NB4 (cell line): ENCODE measurements at places on chromosomes 2 and 18.
A peak's percentile ranks its signal among the peaks of the same experiment; 100 is the strongest.

DNA sequence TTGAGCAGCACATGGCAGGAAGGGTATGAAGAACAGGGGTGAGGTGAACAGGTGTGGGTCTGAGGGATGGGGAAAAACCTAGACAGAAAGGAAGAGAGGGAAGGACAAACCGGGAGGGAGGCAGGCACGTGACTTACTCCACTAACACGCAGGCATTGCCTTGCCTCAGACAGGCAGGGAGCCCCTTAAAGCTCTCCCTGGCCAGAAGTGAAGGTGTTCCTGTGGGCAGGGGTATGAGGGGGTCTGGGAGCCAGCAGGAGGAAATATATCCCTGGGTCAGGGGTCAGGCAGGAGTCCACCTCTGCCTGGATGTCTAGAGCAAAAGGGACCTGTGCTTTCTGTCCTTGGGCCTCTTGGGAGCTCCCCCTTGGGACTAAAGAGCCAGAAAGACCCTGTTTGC lies 135.3 kb upstream of the EPAS1 start:
- no peak for DNase-seq

DNA sequence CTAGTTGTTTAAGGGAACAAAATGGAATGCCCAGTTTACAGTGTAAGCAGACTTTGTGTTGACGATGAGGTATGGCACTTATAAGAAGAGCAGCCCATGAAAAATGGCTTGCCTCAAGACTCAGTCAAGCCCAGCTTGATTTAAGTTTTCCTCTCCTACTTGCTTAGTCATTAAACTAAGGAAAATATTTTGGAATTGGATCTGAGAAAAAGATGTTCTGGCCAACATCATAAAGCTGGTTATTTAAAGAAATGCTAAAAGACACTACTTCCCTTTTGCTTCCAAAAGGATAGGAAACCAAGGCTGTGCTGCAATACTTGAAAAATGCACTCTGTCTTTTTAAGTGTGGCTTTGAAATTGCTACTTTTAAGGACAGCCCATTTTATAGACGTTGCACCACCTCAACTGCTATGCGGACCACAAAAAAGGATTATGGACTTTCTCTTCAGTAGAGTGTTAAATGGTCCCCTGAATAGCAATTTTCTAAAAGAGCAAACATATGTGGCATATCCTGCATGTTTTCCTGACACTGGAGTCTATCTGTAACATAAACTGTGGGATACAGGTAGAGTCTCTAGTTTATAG lies 32.1 kb downstream of the CCDC141 start:
- peak; percentile 14 for DNase-seq

- no peak for DNase-seq
Measured at GRCh38 chr2:142575561-142575960, 301.9 kb upstream of the KYNU start.

DNA sequence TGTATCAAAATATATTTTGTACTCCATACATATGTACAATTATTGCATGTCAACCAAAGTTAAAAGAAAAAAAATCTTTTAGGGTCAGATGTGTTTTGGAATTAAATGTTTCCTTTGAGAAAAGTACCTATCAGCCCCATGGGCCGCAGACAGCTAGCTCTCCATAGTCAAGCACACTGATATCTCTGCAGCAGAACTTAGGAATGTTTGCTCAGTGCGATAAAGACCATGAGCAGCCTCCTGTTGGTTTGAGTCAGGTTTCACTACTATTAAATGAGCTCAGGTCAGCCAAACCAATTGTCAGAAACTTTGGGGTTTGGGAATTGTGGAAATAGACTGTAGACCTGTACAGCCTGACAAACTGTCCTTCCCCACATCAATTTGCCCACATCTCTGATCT lies 33.7 kb downstream of the LCT start:
- DNase-seq: no peak

DNA sequence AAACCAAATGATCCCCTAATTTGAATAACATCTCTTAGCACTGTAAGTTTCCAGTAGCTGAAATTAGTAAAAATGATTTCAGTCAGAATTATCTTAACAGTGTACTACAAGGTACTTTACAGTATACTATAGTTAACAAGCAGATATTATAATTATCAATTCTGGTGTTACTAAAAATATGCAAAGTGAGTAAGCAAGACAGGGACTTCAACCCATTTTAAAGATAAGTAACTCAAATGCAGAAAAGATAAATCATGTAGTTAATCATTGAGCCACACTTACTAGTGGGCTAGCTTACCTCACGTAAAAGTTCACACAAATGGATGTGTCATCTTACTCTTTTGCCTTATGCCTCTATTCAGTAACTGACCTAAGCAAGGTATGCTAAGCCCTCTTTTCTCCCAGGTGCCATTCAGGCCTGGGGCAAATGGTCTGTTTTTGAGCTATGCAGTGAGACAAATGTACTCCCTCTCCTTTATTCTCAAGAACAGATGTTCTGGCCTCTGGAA lies 101.0 kb downstream of the NBAS start:
- DNase-seq: no peak

DNA sequence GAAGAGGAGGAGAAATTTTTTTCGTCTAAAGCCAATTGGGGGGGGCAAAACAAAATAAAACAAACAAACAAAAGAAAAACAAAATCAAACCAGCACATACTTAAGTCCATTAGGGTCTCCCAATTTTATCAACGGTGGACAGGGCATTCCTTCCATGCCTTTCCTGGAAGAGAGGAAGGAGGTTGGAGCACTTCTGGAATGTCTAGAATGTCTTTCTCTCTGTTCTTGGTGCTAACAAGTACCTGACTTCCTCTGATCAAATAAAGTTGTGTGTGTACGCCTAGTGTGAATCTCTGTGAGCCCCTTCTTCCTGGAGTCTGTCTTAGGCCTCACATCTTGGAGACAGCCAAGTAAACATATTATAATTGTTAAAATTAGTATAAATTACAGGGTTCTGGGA lies 399.0 kb upstream of the LRRTM1 start:
- DNase-seq: no peak

GRCh38 chr2:71460595-71461303 lies 7.4 kb downstream of the DYSF start:
- peak; percentile 28 for DNase-seq

- DNase-seq: no peak
Measured at GRCh38 chr2:99275882-99276281, 20.4 kb upstream of the LYG2 start.

DNA sequence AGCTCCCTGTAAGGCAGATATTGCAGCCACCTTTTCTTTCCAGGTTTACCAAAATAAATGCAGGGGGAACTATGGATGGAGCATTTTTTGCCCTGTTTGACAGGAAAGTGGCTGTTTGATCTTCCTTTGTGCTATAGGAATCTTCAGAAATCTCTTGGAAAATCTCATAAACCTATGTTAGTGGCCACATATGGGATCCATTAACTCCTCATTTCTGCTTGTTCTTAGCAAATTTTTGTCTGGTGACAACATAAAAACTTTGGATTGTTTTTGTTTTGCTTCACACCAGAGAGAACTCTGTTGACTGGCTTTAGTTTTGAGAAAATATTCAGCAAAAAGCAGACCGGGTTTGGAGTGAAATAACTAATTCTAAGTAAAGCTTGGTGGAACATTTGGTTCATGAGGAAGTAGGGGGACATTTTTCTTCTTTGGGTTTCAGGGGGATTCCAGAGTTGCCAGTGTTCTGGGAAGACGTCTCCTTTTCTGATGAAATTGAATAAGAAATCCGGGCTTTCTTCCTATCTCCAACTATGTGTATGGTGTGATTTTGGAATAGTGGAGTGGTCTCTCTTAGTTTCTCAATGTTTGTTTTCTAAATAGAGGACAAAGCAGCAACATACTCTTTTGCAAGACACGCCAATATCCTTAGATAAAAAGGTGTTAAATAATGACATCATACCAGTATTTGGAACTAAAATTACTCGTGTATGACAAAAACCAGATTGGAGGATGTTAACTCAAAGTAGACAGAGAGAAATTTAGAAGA lies 174.4 kb downstream of the ICOS start:
- no peak for DNase-seq

DNA sequence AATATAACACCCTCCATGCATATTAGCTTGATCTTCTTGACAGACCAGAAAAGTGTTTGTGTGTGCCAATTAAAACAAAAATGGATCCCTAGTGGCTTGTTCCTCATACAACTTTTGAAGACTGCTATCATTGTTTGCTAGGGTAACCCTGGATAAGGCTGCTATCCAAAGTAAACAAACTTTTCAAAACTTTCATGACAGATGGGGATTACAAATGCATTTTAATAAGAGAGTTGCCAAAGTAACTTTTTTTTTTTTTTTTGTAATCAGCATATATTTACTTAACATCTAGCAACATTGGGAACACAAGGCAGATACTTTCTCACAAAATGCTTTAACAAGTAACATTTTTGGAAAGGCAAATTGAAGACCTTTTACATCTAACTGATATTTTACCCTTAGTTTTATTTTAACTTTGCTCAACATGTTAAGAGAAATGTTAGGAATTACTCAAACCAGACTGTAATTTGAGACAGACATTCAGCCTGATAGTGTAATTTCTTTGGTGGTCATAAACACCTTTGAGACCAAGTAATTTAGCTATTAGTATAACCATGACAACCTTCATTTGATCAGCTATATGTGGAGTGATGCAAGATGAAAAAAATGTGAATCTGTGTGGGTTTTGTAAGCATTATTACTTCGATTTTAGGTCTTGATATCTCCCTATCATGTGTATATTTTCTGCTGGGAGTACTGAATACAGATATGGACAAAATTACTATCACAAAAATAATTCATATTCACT lies 300.9 kb downstream of the ARHGAP15 start:
- DNase-seq: no peak

DNA sequence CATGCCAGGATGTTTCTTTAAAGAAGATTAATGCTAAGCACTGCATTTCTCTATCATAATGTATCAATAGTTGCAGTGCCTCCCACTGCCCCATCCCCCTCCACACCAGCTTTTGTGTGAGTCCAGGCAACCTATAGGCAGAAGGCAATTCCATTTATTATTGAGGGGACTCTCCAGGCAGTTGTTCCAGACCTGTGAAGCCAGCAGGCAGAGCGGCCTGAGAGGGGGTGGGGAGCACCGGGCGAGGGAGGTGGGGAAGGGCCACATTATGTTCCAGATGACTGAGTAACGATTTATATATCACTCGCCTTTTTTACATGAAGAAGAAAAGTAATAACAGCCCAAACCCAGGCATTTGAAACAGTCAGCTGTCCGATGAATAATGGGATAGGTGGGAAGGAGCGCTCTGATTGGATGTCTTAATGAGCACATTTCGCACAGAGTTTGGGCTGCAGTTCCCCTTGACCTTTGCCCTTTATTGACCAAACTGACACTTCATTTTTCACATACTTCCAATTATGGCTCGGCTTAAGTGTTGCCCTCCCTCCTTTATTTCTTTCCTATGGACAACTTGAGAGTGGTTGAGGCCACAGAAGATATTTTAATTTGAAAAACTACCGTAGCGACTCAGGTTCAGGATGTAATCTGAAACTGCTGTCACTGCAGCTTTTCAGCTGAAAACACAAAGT lies 34.4 kb downstream of the MEIS1 start:
- DNase-seq: no peak

DNA sequence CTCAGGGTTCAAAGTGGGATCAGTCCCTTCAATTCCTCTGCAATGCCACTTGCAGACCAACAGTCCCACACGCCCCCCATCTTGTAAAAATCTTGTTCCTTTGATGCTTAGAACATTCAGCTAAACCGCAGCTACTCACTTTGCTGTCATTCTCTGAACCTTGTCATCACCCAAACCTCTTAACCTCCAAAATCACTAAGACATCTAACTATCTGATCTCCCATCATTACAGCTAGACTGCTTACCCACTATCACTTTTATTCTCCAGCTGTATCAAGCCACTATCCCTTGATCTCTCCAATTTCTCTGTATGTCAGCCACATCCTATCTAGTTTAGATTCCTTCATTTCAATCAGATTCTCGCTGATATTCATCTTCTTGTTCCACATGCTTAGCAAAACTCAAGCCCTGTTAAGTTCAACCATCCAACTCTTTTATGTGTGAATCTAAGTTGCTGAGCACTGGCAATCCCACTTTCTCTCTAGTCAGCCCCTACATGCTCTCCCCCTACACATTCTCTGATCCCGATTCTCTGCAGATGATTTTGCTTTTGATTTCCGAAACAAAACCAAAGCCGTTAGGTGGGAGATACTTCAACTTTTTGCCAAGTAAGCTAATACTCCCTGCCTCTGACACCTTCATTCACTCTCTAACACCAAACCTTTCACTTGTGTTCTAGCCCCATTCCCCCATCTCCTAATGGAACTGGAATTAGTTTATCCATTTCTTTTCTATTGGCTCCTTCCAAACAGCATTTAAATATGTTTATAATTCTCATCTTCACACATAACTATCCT lies 4.6 kb downstream of the GTF3C2 start:
- DNase-seq: no peak

- no peak for DNase-seq
Measured at GRCh38 chr2:157309878-157310277, 15.7 kb downstream of the ERMN start.

GRCh38 chr18:7023063-7023580 lies 94.5 kb downstream of the LAMA1 start:
- DNase-seq: no peak

- DNase-seq: no peak
Measured at GRCh38 chr2:148052687-148053086, 31.8 kb downstream of the MBD5 start.

DNA sequence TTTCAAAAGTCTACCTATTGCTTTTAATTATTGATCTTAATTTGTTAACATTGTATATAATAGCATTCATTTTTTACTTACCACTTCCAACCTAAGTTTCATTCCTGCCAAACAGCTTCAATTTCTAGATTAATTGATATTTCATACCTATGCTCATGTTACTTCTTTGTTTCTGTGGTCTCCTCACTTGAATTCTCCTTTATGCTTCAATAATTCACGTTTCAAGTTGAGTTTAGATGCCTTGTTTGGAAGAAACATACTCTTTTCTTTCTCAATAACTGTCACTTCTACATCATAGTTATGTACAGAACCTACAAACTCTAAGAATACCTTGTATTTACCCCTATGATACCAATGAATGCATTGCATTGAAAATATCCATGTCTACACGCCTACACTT lies 862.2 kb upstream of the LRATD1 start:
- DNase-seq: no peak

- no peak for DNase-seq
Measured at GRCh38 chr2:47205576-47206141, 50.6 kb upstream of the STPG4 start.
